ENCODE measurements at places on chromosomes 5 and 9.

GRCh38 chr9:16145196-16145950 lies 592.5 kb downstream of the CCDC171 start:
- DNase-seq, result no peak

DNA sequence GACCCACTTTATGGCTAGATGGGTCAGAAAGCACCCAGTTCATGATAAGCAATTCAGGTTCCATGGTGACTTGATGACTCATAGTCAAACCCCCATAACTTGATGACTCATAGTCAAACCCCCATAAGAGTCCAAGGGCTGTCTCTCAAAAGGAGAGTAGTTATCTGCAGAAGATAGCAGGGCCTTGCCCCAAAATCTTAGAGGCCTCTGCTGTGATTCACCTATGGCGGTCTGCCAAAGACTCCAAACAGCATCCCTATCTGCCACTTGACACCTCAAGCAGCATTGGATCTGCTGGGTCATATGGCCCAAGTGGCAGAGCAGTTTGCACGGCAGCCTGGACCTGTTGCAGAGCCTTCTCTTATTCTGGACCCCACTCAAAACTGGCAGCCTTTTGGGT lies 395.2 kb upstream of the KIF2A start:
- no peak for DNase-seq

DNA sequence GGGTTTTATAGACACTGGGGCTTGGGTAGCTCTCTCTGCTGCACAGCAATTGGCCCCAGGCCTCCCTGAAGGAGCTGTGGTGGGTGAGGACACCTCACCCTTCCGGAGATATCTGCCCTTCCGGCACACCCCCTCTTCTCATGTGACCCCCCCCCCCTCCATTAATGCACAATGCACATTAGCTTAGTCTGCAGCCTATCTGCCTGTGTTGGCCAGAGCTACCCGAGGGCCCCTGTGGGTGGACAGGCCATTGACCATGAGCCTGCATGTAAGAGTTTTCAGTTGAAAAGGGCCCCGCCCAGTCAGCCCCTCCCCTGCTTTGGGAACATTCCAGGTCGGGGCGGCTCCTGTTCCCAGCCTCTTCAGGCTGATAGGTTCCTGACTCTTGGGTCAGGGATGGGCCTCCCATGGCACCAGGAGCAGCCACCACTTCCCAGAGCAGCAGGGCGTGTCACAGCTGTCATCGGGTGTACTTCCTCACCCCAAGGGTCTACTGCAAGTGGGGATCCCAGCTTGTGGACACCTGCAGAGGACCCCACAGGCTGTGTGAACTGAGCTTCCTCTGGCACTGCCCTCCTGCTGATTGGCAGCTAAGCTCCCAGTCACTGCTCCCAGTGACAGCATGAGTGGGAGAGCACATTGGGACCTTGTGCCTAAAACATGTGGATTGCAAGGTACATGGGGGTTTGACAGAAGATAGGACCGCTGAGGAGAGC lies 17.8 kb downstream of the PHF2 start:
- DNase-seq, result no peak

- DNase-seq, result no peak
These were observed 15.8 kb downstream of the AFF4 start for GRCh38 chr5:132947671-132948070.
